GM20000 (cell line): ENCODE measurements at places on chromosomes 7 and 10.
A peak's percentile ranks its signal among the peaks of the same experiment; 100 is the strongest.

- no peak for DNase-seq
These were observed 196.8 kb downstream of the REEP3 start for GRCh38 chr10:63718006-63718405.

DNA sequence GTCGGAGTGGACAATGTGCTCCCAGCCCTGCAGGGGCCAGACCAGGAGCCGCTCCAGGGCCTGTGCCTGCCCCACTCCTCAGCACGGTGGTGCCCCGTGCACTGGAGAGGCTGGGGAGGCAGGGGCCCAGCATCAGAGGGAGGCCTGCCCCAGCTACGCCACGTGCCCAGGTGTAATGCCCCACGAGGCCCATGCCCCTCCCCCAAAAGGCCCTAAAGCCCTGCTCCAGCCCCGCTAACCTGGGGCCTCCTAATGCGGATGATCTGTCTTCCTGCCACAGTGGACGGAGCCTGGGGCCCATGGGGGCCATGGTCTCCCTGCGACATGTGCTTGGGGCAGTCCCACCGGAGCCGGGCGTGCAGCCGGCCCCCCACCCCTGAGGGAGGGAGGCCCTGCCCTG, 23.7 kb upstream of the ZNF862 start:
- DNase-seq, result no peak

DNA sequence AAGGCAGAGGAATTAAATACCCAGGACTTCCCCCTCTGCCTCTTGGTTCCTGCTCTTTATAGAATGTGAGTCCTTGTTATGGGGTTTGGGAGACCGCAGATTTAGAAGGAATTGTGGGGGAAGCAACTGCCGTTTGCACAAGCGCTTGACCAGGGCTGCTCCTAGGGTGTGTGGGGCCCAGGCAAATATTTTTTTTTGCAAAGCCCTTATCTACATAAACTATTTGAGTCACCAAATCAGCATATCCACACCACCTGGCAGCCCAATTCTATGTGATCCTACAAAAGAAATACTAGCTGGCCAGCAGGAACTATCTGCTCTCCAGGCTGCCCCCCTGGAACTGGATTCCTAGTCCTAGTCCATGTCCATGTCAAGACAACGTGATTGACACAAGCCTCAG, 33.4 kb upstream of the YAE1 start:
- DNase-seq, result no peak

DNA sequence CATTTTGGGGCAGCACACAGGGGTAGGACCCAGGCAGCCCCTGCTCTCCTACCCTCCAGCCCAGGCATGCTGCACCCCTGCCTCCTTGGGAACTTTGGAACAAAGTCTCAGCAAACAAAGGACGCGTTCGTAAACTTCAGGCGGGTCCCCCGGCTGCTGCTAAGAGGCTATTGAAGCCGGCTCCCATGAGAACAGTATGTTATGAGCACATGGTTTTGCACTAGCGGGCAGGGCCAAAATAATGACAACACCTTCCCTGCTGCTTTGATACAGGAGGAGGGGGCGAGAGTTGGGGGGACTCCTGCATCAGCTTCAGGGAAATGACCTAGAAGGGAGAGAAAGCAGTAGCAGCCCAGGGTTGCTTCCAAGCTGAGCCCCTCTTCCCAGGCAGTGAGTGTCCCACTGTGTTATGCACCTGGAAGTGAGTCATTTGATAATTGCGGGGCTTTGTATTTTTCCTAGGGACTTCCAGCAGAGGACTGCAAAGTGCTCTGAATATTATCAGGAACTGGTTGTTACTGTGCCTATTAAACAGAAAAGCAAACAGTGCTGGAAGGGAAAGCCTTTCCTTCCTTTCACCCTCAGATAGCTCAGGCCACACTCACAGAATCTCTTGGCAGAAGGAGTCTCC, 6.9 kb downstream of the ITPRIP start:
- no peak for DNase-seq

- no peak for DNase-seq
These were observed 255.8 kb upstream of the CNTNAP2 start for GRCh38 chr7:145860809-145861208.

GRCh38 chr7:23570592-23571200, 26.5 kb upstream of the CCDC126 start:
- peak; percentile 80 for DNase-seq

- DNase-seq, result no peak
These were observed 203.5 kb downstream of the CHCHD3 start for GRCh38 chr7:132878204-132878919.

DNA sequence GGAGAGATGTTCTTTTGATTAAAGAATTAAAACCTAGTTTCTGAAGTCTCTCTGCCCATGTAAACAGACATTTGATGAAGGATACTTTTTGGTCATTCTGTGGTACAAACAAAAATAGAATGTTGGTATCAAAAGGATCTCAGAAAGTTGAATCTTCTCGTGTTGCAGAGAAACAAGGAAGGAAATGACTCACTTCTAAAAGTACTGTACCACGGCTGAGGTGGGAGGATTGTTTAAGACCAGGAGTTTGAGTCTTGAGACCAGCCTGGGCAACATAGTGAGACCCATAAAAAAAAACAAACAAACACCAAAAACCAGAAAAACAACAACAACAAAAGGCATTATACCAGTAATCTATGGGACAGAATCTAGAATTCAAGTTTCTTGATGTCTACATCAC, 69.7 kb downstream of the PRSS58 start:
- DNase-seq, result no peak

- no peak for DNase-seq
These were observed 49.1 kb upstream of the STEAP1B start for GRCh38 chr7:22549051-22549450.

- DNase-seq, result no peak
These were observed 23.4 kb downstream of the DOCK4 start for GRCh38 chr7:112182749-112183148.

DNA sequence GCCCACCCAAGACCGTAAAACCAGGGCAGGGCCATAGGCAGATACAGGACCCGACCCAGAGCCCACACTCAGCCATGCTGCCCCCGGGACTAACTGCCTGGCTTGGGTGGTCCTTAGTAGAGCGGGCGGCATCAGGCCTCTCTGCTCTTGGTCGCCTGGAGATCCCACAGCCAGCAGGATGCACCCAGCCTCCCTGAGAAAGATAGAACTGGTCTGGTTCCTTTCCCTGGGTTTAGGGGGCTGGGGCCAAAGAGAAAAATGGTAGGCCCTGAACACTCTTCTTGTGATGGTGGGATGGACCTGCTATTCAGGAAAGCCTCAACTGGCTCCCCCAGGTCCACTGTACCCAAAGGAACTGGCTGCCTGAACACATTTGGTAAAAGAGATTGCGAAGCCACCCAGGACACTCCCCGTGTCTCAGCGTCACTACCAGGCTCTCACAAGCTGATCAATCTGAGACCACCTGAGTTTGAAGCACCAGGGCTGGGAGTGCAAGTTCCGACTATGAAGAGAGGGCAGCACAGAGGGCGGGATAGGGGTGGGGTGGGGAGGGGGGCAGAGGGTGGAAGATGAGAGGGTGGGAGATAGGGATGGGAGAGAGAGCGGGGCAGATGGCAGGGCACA, 591.5 kb downstream of the DNAJB6 start:
- DNase-seq, result no peak

DNA sequence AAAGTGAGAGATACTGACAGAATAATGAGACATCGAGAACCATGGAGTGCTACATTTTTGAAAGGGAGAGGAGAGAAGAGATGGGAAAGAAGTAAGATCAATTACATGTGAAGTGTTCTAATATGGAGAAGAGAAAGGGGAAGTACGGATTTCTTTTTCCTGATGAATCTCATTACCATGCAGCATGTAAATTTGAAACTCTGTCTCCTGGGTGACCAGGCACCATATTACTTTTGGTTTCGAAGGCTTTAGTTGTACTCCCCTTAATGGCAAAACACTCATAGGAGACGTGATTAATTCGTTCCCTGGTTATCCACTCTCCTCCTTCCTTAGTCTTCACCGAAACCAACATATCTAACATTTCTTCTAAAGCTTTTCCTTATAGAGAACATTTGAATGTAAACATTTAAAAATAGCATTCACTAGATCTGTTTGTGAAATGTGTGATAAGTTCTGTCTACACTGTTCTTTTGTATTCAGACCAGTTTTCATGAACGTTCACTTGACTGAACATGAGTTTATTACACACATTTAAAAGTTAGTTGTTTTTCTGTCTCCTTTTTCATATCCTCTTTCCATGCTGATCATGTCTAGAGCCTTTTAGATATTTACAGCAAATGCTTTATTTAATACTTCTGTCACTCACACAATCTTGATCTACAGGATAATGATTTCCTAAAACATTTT, 80.2 kb upstream of the MSRB2 start:
- DNase-seq, result peak; percentile 37

DNA sequence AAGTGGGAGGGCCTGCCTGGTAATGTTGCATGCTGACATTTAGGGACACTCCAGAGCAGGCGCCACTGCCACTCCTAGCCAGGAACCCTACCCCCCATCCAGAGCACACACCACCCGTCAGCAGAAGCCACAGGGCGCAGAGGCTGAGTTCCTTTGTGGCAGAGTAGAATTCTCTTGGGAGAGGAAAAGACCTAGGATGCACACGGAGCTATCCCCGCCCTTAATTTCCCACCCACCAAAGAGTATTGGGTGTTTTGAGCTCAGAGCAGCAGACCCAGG, 702 bp upstream of the INSYN2A start:
- DNase-seq, result no peak

DNA sequence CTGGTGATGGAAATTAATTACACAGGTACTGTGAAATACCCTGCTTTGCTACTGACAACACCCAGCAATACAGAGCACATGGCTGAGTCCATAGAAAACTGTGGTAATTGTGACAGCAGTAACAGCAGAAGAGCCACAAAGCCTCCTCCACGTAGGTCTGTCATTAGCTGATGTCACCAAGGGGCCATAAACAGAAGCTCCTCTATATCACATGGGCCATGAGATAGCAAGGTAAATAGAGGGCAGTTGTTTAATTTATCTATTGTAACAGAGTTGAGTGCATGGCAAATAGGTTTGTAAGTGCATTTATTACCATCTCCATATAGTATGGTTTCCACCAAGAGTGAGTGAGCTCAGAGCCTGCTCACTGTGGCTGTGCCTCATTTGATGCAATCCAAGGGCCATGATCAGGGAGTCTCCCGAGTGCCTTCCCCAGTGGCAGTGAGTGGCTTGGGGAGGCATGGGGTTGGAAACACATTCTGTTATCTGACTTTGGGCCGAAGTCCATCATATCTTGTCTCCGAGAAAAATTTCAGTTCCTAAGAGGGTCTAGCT, 281.2 kb downstream of the SKAP2 start:
- no peak for DNase-seq

DNA sequence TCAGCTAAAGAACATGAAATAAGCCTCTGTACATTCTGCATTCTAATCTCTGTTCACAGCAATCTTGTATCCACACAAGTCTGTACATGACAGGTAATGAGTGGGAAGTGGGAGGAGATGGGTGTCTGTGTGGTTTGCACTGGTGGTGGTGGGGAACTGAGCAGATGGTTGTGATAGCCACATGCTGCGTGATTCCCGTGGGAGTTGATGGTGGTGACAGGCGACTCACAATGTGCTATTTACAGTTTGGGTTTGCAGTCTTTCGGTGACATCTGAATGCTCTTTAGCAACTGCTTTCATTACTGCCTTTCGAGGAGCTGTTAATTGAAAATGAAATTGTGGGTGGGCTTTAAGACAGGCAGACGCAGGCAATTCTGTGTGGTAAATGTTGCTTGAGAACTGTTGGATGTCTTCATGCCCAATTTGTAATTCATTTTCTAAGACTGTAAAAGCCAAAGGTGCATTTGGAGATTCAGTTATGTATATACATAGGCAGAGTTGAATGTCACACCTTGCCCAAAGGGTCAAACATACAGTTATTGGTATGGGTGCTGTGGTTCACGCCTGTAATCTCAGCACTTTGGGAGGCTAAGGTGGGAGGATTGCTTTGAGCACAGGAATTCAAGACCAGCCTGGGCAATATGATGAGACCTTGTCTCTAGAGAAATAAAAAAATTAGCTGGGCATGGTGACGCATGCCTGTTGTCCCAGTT, 308.2 kb downstream of the AUTS2 start:
- DNase-seq, result peak; percentile 60

GRCh38 chr10:6231730-6232129, 29.0 kb downstream of the PFKFB3 start:
- no peak for DNase-seq

DNA sequence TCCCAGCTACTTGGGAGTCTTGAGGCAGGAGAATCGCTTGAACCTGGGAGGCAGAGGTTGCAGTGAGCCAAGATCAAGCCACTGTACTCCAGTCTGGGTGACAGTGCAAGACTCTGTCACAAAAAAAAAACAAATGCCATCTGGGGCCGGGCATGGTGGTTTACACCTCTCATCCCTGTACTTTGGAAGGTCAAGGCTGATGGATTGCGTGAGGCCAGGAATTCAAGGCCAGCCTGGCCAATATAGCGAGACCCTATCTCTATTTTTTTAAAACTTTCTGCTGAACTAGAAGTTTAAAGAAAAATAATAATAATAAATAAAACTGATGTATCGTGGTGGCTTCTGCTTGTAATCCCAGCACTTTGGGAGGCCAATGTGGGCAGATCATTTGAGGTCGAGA, 15.7 kb upstream of the RNF216 start:
- DNase-seq, result no peak

- no peak for DNase-seq
These were observed 322.3 kb downstream of the WDR37 start for GRCh38 chr10:1378473-1378872.

- DNase-seq, result no peak
These were observed 79.3 kb upstream of the PDGFA start for GRCh38 chr7:598899-599298.

DNA sequence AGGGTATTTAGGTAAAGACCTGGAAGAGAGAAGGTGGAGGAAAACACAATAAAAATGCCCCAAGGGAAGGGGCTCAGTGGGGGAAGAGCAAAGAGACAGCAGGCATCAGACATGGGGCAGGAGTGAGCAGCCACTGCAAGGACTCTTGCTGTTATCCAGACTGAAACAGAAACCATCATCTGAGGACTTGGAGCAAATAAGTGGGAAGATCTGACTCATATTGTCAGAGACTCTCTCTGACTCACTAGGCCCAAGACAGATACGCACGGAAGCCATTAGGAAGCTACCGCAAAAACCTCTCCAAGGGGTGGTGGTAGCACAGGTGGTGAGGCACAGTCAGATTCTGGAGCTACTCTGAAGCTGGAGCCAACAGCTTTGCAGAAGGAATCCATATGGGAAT, 110.7 kb downstream of the RNF32 start:
- peak; percentile 11 for DNase-seq

DNA sequence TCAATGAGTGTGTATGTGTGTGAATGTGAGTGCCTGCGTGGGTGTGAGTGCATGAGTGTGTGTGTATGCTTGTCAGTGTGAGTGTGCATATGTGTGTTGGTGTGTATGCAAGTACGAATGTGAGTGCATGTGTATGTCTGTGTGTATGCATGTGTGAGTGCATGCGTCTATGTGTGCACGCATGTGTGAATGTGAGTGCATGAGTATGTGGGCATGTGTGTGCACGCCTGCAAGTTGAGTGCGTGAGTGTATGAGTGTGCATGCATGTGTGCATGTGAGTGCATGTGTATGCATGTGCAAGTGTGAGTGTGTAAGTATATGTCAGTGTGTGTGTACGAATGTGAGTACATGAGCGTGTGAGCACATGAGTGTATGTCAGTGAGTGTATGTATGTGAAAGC, 399.6 kb downstream of the PLXNA4 start:
- DNase-seq, result no peak

- DNase-seq, result no peak
These were observed 248.2 kb upstream of the TCF7L2 start for GRCh38 chr10:112701878-112702255.
